ENCODE measurements at places on chromosomes 2 and 18.

DNA sequence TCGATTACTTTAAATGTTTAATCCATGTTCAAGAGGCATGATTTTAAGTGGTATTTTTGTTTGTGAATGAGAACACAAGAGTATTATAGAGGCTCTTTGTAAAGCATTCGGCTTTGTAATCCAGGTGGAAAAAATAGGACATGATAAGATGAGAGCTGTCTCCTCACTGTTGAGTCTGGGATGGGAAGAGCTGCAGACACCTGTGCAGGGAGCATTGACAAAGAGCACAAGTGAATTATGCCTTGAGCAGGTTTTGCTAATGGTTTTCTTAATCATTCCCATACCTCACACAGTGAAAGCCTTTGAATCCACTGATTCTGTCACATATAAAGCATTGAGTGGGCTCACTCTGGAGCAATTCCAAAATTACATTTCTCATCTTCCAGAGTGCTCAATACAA is 9.6 kb downstream of the COL6A3 start:
- no peak for DNase-seq

- DNase-seq = no peak
These were observed 63.7 kb downstream of the BABAM2 start for GRCh38 chr2:27954221-27954673.

DNA sequence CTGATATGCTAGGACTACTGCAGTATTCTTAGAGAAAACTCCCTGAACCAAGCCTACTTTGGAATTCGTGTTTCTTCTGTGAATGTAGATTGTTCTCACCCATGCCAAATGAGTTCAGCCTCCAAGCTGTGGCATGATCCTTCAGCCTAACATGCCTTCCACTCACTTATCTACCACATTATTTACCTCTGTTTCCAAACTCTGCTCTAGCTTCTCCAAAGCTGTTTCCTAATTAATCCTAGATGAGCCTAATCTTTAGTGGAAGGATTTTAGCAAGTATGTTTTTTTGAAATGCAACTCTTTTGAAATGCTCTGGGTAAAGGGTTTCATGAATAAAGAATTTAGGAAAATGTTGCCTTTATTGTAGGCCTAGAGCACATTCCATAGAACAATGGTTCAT is 152.9 kb upstream of the MMADHC start:
- DNase-seq = no peak

GRCh38 chr2:128702616-128703015 is 383.9 kb upstream of the HS6ST1 start:
- DNase-seq = no peak

DNA sequence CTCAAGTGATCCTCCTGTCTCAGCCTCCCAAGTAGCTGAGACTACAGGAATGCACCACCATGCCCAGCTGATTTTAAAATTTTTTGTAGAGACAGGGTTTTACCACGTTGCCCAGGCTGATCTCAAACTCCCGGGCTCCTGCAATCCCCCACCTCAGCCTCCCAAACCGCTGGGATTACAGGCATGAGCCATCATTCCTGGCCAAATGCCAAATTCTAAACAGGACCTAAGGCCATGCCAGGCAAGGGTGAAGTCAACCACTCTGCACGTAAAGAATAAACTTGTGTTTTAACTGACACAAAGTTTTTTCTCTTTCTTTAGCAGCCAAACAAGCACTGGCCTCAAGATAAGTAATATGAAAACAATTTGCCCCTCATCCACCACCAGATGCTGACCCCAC is 37.4 kb upstream of the SATB2 start:
- DNase-seq = no peak

DNA sequence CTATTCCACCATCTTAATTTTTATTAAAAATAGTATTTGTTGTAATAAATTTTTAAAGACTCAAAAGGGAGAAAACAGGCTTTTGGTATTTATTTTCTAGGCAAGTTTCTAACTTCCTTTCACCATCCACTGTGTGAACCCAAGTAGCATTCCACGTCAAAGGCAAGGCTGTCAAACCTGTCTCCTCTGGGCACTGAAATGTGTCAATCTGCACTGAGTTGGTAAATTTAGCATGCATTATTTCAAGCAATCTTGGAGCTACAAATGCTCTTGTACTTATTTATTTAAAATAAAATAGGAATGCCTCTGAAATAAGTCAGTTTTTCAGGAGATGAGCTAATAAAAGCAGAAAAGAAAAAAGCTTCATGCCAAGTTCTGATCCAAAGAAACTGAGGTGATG is 130.9 kb upstream of the CNTNAP5 start:
- DNase-seq = no peak

- DNase-seq = no peak
These were observed 102.1 kb upstream of the SPHKAP start for GRCh38 chr2:228283491-228284171.

GRCh38 chr2:29011418-29012060 is 30.4 kb downstream of the TOGARAM2 start:
- DNase-seq = peak; percentile 74

GRCh38 chr2:239438368-239438767 is 37.5 kb upstream of the HDAC4 start:
- no peak for DNase-seq

- DNase-seq = no peak
These were observed 837 bp downstream of the NHEJ1 start for GRCh38 chr2:219159771-219160185.

GRCh38 chr2:65450393-65450792 is 18.0 kb upstream of the SPRED2 start:
- DNase-seq = no peak

GRCh38 chr2:16442971-16443370 is 222.7 kb downstream of the CYRIA start:
- no peak for DNase-seq

DNA sequence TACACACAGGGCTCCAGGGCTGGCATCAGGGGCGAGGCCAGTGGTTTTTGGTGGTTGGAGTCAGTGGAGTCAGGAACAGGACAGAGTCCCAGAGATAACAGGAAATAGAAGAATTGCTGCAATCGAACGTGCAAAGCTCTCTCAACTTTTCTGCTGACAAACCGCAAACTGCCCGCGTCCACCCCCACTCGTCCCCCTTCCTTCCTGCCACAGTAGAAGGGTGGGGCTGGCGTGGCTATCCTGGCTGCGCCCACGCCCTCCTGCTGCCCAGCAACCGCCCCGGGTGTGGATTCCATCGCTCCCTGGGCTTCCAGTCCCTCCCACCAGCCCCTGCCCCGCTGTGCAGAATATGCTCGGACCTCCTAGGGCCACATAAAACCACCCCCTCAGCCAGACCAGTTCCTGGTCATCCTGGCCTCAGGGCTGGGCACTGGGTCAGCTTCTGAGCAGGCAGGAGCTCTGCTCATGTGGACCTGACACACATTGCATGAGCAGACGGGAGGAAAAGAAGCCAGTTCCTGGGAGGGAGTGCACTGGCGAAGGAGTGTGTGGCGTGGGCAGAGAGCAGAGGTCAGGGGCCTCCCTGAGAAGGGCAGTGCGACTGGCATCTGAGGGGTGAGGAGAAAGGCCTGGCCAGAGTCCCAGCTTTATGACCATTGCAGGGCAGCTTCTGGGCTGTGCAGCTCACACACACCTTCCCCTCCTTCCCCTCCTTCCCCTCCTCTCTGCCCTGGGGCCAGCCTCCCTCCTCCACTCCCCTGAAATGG is 85.4 kb upstream of the ATG16L1 start:
- DNase-seq = peak; percentile 38

DNA sequence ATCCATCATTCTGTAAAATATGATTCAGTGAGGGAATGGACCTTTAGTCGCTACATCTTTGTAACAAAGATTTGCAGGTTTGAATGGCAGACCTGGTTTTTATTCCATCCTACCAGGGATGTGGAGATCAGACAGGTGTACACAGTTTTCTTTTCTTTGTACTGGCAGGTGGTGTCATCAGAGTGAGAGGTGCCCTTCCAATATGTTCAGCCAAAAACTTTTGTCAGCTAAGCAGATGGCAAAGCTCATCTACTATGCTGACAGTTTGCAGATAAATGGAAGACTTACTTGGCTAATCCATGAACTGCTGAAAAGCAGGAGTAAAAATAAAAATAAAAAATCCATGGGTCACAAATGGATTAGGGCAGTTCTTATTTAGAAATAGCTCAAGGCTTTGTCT is 185.5 kb upstream of the DOK6 start:
- DNase-seq = no peak

- no peak for DNase-seq
These were observed 1.7 kb upstream of the ABHD1 start for GRCh38 chr2:27121906-27122305.

DNA sequence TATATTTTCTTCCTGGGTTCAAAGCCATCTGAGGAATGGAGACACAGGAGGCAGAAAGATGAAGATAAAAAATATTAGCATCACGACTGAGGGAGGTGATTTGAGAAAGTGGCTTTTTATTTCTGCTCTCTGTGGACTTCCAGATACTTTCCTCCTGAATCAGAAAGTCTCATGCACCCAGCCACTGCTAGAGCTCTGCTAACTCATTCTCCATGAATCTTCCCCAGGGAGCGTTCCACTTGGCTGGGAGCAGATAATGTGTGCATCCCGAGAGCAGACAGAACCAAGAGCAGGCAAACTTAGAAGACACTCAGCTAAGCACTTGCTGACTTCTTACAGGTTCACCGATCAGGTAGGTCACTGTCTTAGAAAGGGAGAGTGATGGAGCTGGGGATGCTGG is 264.1 kb upstream of the THUMPD2 start:
- no peak for DNase-seq

- peak; percentile 61 for DNase-seq
These were observed 8.4 kb upstream of the GPC1 start for GRCh38 chr2:240426845-240427721.

DNA sequence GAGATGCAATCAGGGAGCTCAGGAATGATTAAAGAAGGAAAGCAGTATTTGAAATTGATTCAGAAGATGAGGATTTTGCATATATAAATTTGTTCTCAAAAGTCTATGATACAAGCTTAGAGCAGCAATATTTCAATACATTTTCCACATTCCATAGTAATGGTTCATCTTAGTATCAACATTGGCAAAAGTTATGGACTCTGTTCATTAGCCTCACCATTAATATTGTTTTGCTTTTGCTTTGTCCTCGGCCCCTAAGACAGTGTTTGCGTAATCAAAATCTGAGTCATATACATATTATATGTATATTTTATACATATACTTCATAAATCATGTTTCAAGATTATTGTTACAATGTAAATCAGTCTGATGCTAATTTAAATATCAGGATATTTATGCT is 176.6 kb downstream of the CNTNAP5 start:
- DNase-seq = no peak

- no peak for DNase-seq
These were observed 165.4 kb upstream of the ZFP36L2 start for GRCh38 chr2:43391878-43392215.

DNA sequence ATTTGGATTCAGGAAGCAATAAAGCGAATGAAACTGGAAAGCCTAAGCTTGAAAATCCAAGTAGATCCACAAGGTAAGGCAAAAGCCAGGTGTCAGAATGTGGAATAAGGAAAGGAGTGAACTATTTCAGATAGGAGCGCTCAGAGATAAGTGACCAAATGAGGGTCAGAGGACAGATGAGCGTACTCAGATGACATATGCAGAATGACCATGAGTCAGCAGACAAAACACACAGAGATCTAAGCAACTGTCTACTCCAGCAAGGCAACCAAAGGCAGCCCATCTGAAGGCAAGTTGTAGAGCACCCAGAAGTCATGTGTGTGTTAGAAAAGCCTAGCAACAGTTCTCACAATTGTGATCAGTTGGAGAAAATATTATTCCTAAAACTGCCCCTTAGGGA is 548.4 kb upstream of the FSHR start:
- no peak for DNase-seq

DNA sequence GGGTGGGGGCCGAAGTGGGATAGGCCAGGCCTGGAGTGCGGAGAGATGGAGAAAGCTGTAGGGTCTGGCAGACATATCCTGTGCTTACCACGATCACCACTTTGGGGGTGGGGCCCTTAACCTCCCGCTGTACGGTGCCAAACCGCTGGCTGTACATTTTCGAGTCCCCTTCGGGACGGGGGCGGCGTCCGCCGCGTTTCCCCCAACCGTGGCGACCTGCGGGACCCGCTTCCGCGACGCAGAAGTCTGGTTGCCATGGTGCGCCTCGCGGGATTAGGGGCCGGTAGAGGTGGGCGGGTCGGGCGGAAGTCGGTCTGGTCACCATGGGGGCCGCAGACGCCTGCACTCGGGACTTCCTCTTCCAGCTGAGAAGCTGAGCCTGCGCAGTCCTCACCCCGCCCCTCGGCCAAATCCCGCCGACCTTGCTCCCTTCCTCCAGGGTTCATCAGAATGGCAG is at the start of gene CFAP53:
CFAP53 (minus strand) TSS at position 248 of the 457 bp plus-strand sequence; CDS start at position 157, 91 bp downstream.
- peak; percentile 93 for DNase-seq

DNA sequence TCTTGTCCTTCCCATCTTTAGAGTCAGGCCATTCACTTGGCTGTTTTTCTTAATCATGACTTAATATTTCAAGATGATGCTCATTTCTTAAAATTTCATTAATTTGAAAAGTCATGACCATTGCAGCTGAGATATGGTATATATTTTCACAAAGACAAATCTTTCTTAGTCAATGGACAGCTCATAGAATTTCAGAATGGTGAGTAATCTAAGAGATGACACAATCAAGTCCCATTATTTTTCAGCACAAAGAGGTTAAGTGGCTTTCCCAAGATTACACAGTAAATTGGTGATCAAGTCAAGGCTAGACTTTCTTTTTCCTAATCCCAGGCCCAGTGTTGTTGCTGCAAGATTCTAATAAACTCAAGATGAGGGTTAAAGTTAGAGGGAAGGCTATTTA is 34.4 kb upstream of the NT5C1B start:
- no peak for DNase-seq

- DNase-seq = peak; percentile 69
These were observed 2.2 kb downstream of the ITM2C start for GRCh38 chr2:230866756-230867523.

DNA sequence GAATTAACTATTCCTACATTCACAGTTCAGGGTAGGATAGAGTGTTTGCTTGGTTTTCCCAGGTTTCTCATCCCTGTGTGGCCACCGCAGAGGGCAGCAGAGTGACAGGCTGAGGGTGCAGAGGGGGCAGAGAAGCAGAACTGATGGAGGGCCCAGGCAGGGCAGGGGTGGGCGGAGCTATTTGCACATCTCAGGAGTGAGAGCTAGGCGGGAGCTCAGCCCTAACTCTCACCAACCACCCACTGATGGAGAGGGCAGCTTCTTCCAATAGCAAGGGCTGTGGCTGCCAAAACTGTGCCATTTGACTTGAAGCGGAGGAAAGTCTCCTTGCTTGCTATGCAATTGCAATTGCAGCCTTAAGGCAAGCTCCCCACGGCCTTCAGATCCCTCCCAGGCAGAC is 12.0 kb upstream of the DARS1 start:
- DNase-seq = peak; percentile 43

- no peak for DNase-seq
These were observed 250.9 kb downstream of the BCL11A start for GRCh38 chr2:60302377-60303126.

- DNase-seq = no peak
These were observed 1232.3 kb upstream of the ZEB2 start for GRCh38 chr2:145752091-145752806.
